ENCODE measurements at places on chromosomes 5 and 9.

- DNase-seq: no peak
These were observed 6.1 kb downstream of the ADAMTS12 start for GRCh38 chr5:33885679-33886078.

- DNase-seq: no peak
These were observed 226.3 kb downstream of the SMARCA2 start for GRCh38 chr9:2241461-2241835.

DNA sequence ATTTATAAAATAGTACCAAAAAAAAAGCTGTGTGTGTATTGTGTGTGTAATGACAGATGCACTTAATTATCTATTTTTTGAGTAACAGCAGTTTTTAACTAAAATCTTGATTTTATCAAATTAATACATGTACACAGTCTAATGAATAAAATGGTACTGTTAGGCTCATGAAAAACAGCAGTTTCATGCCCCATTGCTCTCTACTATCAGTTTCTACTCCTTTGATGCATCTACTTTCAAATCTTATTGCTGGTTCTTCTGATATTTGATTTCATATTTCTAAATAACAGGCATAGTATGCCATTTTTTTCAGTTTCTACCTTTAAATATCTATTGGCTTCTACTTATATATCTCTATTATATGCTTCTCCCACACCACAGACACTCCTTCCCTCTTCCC lies 117.4 kb downstream of the CCDC171 start:
- DNase-seq: no peak

DNA sequence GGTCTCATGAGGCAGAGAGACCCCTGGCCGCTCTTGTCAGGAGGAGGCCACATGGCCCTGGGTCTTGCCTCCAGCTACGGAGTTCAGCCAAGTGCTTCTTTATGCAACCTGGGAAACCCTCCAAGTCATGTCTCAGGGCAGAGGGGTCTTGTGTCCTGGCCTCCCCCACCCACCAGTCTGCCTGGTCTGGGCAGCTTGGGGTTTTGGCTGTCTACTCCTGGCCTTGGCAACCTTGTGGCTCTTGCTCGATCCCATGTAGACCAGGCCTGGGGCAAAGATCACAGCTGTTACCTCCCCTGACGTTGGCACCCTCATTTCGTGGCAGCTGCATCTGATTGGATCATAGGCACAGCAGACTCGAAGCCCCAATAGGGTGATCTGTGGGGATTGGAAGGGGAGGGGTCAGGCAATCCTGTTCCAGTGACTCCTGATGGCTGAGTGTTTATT lies 28.4 kb downstream of the JADE2 start:
- no peak for DNase-seq

DNA sequence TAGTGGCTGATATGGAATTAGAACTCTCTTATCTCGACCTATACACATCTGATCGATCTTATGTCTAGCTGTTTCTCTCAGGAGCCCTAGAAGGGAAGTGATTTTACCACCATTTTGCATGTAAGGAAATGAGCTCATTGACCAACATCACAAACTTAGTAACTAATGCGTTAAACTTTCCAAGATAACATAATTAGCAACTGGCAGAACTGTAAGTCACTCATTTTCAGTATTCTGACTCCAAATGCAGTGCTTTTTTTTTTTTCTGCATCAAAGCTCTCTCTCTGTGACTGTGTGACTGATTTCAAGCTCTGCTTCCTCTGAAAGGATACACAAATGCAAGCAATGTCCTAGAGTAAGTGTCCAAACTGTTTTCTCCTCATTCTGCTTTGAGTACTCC lies 68.1 kb upstream of the FBXL7 start:
- DNase-seq: no peak

- DNase-seq: no peak
These were observed 4.0 kb upstream of the SLC46A2 start for GRCh38 chr9:112894699-112895098.

DNA sequence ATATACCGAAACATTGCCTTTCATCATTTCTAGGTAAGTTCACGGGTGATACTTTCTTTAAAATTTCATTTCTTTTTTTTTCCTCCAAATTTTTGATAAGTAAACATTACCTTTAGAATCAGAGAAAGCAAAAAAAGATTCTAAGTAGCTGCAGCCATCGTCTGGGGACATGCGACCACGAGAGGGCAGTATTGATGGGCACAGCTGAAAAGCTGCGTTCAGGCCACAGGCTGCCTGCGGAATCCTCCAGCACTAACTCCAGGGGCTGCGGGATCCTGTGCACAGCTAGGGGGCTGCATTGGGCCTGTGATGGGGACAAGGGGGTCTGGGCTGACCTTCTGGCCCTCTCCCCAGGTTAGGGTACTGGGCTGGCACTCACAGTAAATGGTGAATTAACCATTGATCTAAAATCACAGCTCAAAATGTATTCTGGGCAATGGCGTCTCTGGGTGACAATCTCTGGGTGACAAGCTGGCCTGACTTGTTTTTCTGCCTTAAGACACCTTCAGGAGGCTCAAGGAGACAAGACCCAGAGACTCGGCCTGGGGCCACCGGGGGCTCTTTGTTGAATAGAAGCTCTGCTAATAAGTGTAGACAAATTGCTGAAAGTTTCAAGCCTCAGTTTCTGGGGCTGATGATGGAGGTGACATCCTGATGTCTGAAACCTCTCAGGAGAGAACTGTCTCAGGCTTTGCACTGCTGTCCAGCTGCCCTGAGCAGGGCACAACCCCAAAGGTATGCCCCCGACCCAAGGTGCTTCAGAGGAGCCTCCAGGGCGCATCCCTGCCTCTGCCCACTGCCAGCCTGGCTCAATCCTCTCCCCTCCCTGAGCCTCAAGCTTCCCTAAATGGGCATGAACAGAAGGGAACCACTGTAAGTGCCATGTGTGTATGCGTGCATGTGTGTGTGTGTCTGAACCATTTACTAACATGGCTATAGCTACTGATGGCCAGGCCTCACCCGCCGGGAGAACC lies 44.3 kb upstream of the SARDH start:
- no peak for DNase-seq

- no peak for DNase-seq
These were observed 163.1 kb downstream of the AOPEP start for GRCh38 chr9:94889628-94890027.

DNA sequence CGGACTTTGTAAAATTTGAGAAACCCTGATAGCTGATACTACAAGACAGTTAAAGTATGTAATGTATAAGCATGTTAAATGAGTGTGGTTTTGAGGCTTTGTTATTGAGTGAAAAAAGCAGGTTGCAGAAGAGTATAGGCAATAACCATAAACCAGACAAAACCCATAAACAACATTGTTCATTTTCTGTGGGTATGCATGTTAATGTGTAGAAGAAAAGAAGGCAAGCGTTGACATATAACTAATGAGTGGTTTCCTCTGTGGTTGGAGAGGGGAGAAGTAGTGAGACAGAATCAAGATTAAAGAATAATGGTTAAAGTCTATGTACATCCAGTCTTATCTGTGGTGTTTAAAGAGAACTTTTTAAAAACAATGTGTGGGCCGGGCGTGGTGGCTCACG lies 26.2 kb downstream of the RAD23B start:
- DNase-seq: no peak

GRCh38 chr9:87445646-87446045 lies 52.0 kb upstream of the DAPK1 start:
- DNase-seq: no peak

DNA sequence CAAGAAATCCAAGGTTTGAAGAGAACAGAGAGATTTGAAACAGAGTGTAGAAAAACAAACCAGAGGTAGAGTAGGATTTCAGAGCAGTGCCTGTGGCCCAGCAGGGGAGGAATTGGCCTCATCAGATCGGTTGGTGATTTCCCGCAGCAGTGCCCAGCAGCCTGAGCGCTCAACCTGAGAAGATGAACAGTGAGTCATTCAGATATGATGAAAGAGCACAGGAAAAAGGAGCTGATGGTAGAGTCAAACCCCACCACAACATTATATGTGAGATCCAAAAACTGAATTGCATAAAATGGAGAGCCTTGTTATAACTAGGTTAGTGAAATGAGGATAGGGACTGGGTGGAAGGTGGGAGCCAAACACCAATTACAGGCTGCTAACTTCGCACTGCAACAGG lies 248.9 kb downstream of the PIK3R1 start:
- DNase-seq: no peak

DNA sequence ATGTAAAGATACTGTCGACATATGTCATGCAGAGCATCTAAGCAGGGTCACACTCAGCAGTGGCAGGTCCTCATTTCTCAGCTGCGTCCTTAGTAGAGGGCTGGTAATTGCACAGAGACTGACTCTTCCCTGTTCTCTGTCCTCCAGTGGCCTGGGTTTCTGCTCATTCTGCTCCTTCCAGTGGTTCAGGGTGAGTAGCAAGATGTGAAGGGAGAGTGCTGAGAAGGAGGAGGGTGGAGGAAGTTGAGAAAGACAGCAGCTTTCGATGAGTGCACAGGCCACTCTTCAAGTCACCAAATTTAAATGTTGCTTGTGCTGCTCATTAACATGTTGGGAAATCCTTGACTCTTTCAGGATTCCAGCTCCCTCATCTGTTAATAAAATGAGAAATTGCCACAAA lies 203.9 kb downstream of the FBXL7 start:
- DNase-seq: no peak

GRCh38 chr5:64149268-64149667 lies 16.4 kb upstream of the RNF180 start:
- no peak for DNase-seq

DNA sequence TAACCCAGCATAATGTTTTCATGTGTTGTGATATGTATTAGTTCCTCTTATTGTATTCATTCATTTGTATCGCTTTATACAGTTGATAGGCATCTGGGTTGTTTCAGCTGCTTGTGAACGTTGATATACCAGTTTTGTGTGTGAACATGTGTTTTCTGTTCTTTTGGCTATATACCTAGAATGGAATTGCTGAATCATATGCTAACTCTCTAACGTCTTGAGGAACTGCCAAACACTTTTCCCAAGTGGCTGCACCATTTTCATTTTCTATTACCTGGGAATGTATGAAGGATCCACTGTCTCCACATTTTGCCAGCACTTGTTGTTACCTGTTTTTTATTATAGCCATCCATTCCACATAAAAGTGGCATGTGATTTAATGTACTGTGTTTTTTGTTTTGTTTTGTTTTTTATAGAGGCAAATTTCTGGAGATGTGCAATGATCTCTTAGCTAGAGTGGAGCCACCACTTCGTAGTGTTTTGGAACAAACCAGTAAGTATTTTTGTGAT lies 34.6 kb downstream of the HSPA4 start:
- no peak for DNase-seq

DNA sequence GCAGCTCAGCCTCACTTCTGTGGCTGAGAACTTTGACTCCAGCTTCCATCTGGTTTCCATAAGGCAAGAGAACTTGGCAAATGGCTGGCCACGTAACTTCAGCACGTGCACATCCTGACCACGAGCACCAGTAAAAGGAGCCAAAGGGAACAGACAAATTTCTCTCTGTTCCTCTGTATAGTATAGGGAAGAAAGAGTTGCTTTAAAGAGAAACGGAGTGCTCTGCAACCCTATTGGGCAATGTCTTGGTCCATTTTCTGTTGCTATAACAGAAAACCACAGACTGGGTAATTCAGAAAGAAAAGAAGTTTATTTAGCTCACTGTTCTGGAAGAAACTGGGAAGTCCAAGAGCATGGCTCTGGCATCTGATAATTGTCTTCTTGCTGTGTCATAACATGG lies 558.7 kb downstream of the ACTL7B start:
- no peak for DNase-seq

DNA sequence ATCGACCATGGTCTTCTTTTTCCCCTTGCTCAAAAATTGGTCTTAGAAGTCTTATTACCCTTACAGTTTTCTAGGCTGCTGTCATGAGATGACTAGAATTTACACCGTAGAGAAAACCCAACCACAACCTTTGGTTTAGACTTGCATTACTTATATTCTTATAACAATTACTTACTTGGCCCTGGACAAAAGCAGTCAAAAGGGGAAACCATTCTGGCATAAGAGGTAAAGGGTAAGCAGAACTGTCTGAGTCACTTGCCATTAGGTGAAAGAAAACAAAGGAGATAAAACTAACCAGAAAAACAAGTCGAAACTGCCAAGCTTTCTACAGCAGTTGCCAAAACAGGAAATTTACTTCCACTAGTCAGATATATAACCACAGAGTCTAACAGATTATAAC lies 17.9 kb downstream of the TMEM245 start:
- DNase-seq: no peak

DNA sequence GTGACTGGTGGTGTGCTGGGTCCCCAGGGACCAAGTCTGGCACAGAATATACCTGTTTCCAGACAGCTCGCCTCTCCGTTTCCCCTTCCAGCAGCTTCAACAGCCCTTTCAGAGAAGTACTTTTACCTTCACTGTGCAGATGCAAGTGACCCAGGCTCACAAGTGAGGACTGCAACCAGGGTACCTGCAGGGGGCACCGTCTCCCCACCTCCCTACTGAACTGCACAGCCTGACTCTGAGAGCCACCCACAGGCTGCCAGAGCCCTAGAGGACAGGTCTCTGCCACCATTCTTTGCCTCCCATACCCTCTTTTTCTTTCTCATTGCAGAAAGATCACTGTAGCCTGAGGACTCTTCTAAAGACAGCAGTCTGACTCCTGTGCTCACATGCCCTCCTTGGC lies 15.4 kb downstream of the IL9 start:
- no peak for DNase-seq

GRCh38 chr9:76371901-76372300 lies 22.3 kb downstream of the RFK start:
- DNase-seq: no peak

DNA sequence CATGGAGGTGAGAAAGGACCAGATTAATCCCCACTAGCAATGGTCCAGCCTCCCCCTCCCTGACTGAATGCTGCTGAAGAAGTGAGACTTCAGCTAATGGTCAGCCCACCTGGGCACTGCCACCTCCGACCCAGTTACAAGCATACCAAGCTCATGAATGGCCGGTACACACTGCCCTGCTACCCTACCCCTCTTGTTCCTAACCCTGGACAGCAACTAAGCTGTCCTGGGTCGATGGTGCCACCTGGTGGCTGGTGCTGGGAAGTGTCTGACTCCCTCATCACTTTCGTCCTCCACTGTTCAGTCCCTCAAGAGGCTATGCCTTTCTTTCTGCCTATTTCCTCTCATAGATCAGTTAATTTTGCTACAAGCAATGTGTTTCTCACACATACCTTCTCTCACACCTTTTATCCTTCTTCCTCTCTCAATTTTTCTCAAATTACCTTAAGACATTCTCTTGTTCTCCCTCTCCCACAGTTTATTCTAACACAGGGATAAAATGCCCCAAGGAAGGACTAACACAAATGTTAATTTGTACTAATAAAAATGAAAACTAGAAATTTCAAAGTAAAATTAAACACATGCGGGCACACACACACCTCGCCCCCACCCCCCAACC lies 42.4 kb downstream of the PAX5 start:
- peak; percentile 28 for DNase-seq

All from RWPE2 (cell line).